H1 (cell line): ENCODE measurements at places on chromosomes 12 and 14. TPM values are rescaled to one million over a fixed set of nuclear protein-coding genes. Genes with fewer than 3 reads are reported as not detected.

Gene GNB3
- 9.0 and 9.9 TPM in 2 replicates for total RNA-seq

Gene LBHD2
- not detected in 2 replicates for total RNA-seq

Gene AKAP5
- 3.5 and 3.8 TPM in 2 replicates for total RNA-seq

Gene RTL1
- not detected in 2 replicates for total RNA-seq

Gene KLRD1
- 0.06 TPM in 1 of 2 replicates, not detected in the other for total RNA-seq

Gene LGALS3
- total RNA-seq = 8.8 and 9.7 TPM in 2 replicates

Gene PTPRQ
- total RNA-seq = not detected in 2 replicates

Gene CEP170B
- total RNA-seq = 32.3 and 33.8 TPM in 2 replicates

Gene PSMD9
- total RNA-seq = 28.8 and 33.1 TPM in 2 replicates

Gene ALDH1L2
- total RNA-seq = 4.4 and 7.2 TPM in 2 replicates

Gene BMAL2
- total RNA-seq = 20.6 and 22.8 TPM in 2 replicates

Gene RPL10L
- total RNA-seq = not detected in 2 replicates

Gene RNF31
- total RNA-seq = 57.8 and 72.0 TPM in 2 replicates

Gene TAS2R43
- total RNA-seq = not detected in 2 replicates

Gene ATP2B1
- total RNA-seq = 29.9 and 32.0 TPM in 2 replicates

Gene ZNF26
- total RNA-seq = 7.6 and 8.4 TPM in 2 replicates

Gene SLC5A8
- total RNA-seq = 0.11 TPM in 1 of 2 replicates, not detected in the other

Gene GCH1
- total RNA-seq = 7.9 and 8.1 TPM in 2 replicates

Gene SCNN1A
- 85.5 and 89.0 TPM in 2 replicates for total RNA-seq

Gene MIP
- total RNA-seq = 0.19 TPM in 1 of 2 replicates, not detected in the other

Gene GPRC5D
- not detected in 2 replicates for total RNA-seq

Gene ITGB7
- 0.54 and 1.2 TPM in 2 replicates for total RNA-seq

Gene GLS2
- 14.5 and 16.9 TPM in 2 replicates for total RNA-seq

Gene IKBIP
- total RNA-seq = 10.4 and 12.4 TPM in 2 replicates

Gene ERP27
- not detected in 2 replicates for total RNA-seq

Gene COX8C
- total RNA-seq = not detected in 2 replicates

Gene CPNE6
- total RNA-seq = not detected in 2 replicates

Gene GPD1
- 0.74 and 1.2 TPM in 2 replicates for total RNA-seq

Gene GLTP
- total RNA-seq = 24.4 and 26.1 TPM in 2 replicates

Gene GPR84
- total RNA-seq = not detected in 2 replicates

Gene PTPRR
- 0.07 and 0.27 TPM in 2 replicates for total RNA-seq

Gene IAPP
- not detected in 2 replicates for total RNA-seq

Gene HOXC5
- total RNA-seq = not detected in 2 replicates

Gene CLEC1B
- total RNA-seq = not detected in 2 replicates

Gene TPPP2
- 0.34 TPM in 1 of 2 replicates, not detected in the other for total RNA-seq

Gene CD163
- total RNA-seq = not detected in 2 replicates

Gene GALNT8
- total RNA-seq = 5.4 and 8.3 TPM in 2 replicates

Gene MYO1H
- not detected in 2 replicates for total RNA-seq

Gene SSPN
- total RNA-seq = 0.86 and 0.98 TPM in 2 replicates

Gene PYGL
- 46.6 and 50.5 TPM in 2 replicates for total RNA-seq

Gene EPYC
- total RNA-seq = not detected in 2 replicates

Gene GPR135
- 0.73 and 1.1 TPM in 2 replicates for total RNA-seq

Gene TEX22
- total RNA-seq = 0.39 and 0.82 TPM in 2 replicates

Gene MFAP5
- 0.86 TPM in 1 of 2 replicates, not detected in the other for total RNA-seq
